IMR-90 (cell line): ENCODE measurements at places on chromosomes 16 and 17. TPM values are rescaled to one million over a fixed set of nuclear protein-coding genes. Genes with fewer than 3 reads are reported as not detected.

DNA sequence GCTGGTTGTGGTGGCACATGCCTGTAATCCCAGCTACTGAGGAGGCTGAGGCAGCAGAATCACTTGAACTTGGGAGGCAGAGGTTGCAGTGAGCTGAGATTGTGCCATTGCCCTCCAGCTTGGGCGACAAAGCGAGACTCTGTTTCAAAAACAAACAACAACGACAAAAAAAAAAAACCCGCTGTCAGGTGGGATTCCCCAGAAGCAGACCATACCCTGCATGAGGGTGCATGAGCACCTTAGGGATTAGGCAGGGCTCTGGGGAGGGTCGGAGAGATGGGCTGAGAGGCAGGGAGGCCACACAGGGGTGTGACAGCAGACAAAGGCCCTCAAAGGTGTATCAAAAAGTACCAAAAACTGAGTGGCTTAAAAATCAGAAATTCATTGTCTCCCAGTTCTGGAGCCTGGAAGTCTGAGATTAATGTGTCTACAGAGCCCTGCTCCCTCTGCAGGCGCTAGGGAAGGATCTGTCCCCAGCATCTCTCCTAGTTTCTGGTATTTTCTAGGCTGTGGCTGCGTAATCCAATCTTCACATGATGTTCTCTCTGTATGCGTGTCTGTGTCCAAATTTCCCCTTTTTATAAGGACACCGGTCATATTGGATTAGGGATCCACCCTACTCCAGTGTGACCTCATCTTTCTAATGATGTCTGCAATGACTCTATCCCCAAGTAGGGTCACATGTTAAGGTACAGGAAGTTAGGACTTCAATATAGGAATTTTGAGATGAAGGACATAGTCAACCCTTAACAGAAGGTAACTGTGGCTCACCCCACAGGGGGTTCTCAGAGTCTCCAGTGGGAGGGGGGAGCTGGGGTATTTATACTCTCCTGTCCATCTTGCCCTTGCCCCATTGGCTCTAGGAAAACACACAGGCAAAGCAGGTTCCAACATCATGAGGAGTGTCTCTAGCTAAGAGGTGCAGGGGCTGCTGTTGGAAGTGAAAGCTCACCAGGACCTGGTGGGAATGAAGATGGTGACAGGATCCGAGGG lies 13.6 kb upstream of the TVP23A start:
- H3K4me1 ChIP-seq: peaks cover 13% of the 10 kb centered on the region; the same call in 1 of the 2 replicates
- peaks cover 9% of the 10 kb centered on the region for H3K27me3 ChIP-seq
- H3K4me3 ChIP-seq: no peak overlapping the region
- no peaks in the 10 kb centered on the region for H3K36me3 ChIP-seq

DNA sequence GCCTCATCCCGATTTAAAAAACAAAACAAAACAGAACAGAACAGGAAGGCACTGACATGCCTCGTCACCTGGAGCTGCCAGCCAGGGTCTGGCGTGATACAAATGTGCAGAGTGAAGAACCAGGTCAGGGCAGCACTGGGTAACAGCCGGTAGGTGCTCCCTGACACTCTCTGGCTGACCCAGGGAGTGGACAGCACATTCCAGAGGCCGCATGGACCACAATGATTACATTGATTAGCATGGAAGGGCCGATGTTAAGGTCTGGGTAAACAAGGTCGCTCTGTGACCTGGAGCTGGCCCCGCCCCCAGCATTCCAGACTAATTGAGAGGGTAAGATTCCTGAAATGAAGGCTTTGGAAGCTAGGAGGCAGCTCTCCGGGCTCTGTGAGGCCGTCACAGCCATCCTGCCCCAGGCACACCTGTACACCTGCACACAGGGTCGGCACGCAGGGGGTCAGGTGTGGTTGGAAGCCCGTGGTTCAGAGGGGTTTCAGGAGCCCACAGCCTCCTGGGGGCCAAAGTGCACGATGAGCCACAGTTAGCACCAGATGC lies 21.4 kb downstream of the PIEZO1 start:
- no peak overlapping the region for H3K27ac ChIP-seq
- peaks cover 39% of the 10 kb centered on the region for H3K4me1 ChIP-seq
- DNase-seq: no peak
- no peaks in the 10 kb centered on the region for H3K27me3 ChIP-seq
- no peak overlapping the region for H3K4me3 ChIP-seq
- peaks cover 8% of the 10 kb centered on the region for H3K36me3 ChIP-seq

GRCh38 chr17:79377230-79377786 lies 233.5 kb downstream of the RBFOX3 start:
- H3K27ac ChIP-seq: no peak overlapping the region
- H3K4me1 ChIP-seq: no peaks in the 10 kb centered on the region
- no peak for DNase-seq
- no peak overlapping the region for H3K4me3 ChIP-seq

DNA sequence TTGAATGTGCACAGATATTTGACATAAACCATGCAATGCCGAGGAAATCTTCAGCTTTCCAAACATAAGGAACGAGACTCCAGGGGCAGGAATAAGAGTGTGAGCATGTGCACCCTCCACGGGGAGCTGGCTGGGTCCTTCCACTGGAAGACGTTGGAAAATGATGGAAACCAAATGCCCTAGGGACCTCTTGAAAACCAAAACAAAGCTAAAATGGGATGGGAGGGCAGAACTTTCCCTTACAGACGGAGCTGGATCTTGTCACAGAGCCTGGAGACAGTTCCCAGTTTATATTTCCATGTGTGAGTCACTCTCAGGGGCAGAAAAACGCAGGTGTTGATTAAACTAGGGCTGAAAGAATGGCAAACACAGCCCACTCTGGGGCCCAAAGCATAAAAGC lies 34.4 kb upstream of the DNAH17 start:
- H3K27me3 ChIP-seq: peaks cover 5% of the 10 kb centered on the region; the same call in 1 of the 2 replicates
- no peak overlapping the region for H3K4me3 ChIP-seq
- H3K27ac ChIP-seq: no peak overlapping the region
- peaks cover 8% of the 10 kb centered on the region; the same call in 1 of the 2 replicates for H3K4me1 ChIP-seq
- H3K36me3 ChIP-seq: no peaks in the 10 kb centered on the region
- peak; percentile 59 for DNase-seq

DNA sequence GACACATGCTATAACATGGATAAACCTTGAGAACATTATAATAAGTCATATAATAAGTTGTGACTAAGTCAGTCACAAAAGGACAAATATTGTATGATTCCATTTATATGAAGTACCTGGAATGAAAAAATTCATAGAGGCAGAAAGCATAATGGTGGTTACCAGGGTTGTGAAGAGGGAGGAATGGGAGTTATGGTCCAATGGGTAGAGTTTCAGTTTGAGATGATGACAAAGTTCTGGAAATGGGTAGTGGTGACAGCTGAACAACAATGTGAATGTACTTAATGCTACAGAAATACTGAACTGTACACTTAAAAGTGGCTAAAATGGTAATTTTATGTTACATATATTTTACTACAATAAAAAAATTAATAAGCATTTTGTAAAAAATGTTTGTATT lies 49.7 kb downstream of the MYO1D start:
- no peaks in the 10 kb centered on the region for H3K36me3 ChIP-seq
- H3K4me1 ChIP-seq: no peaks in the 10 kb centered on the region
- no peak overlapping the region for H3K27ac ChIP-seq
- peaks cover 4% of the 10 kb centered on the region for H3K27me3 ChIP-seq
- H3K4me3 ChIP-seq: no peak overlapping the region

DNA sequence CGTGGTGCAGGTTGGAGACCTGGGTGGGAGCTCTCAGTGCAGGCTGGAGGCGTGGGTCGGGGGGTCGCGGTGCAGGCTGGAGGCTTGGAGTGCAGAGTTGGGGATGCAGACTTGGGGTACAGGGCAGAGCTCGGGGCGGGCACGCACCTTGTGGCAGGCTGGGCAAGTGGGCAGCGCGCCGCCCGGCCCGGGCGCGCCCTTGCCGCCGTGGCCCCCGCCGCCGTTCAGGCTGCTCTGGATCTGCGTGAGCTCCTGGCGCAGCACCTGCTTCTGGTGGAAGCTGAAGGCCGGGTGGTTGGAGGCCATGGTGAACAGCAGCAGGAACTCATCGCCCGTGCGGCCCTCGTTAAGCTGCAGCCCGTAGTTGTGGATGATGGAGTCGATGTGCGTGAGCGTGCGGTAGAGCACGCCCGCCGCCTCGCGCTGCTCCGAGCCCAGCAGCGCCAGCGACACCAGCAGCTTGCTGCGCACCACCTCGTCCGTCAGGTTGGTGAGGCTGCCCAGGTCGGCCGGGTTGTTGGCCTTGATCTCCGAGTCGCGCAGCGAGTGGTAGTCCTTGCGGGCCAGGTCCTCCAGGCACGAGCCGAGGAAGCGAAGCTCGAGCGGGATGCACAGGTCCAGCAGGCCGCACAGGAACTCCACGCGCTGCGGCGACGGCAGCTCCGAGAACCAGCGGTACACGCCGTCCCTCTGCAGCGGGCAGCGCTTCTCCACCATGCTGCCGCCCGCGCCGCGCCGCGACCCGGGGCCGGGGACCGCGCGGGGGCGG lies 1.1 kb downstream of the ZCCHC14 start:
- peak; percentile 34 for DNase-seq
- H3K27ac ChIP-seq: 0 out of 2 replicates have a peak overlapping the region, but pooled peaks have one; percentile 7
- peaks cover 20% of the 10 kb centered on the region for H3K4me1 ChIP-seq
- H3K36me3 ChIP-seq: peaks cover 4% of the 10 kb centered on the region; the same call in 1 of the 2 replicates
- peak overlapping the region; percentile 67 for H3K4me3 ChIP-seq

GRCh38 chr16:30721606-30722005 lies 22.6 kb downstream of the SRCAP start:
- no peak overlapping the region for H3K4me3 ChIP-seq
- peak; percentile 16 for DNase-seq
- no peak overlapping the region for H3K27ac ChIP-seq
- no peaks in the 10 kb centered on the region for H3K4me1 ChIP-seq

DNA sequence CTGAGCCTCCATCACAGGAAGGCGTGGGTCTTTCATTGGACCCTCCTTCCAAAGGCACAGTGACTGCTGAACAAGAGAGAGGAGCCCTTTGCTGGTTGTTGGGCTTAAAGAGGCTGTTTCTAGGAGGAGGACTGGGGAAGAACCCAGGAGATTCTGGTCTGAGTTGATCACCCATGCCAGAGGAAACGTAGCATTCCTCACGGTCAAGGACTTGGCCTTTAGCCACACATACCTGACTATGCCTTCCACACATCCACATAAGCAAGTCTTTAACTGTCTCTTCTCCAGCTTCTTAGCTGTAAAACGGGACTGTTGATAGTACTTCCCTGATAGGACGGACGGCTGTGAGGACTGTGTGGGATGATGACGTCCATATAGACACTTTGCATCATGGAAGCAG lies 149.8 kb upstream of the IRX3 start:
- H3K27me3 ChIP-seq: no peaks in the 10 kb centered on the region
- H3K27ac ChIP-seq: no peak overlapping the region
- no peak overlapping the region for H3K4me3 ChIP-seq
- no peak for DNase-seq
- H3K4me1 ChIP-seq: no peaks in the 10 kb centered on the region

- no peak overlapping the region for H3K4me3 ChIP-seq
- no peak overlapping the region for H3K27ac ChIP-seq
- H3K27me3 ChIP-seq: peaks cover 20% of the 10 kb centered on the region
- no peaks in the 10 kb centered on the region for H3K36me3 ChIP-seq
- no peak for DNase-seq
Observed at GRCh38 chr16:802914-803753, 2.6 kb upstream of the GNG13 start.

- H3K27ac ChIP-seq: no peak overlapping the region
- peaks cover 25% of the 10 kb centered on the region for H3K27me3 ChIP-seq
- H3K36me3 ChIP-seq: no peaks in the 10 kb centered on the region
Observed at GRCh38 chr16:29775742-29776408, 2.2 kb upstream of the ZG16 start.

DNA sequence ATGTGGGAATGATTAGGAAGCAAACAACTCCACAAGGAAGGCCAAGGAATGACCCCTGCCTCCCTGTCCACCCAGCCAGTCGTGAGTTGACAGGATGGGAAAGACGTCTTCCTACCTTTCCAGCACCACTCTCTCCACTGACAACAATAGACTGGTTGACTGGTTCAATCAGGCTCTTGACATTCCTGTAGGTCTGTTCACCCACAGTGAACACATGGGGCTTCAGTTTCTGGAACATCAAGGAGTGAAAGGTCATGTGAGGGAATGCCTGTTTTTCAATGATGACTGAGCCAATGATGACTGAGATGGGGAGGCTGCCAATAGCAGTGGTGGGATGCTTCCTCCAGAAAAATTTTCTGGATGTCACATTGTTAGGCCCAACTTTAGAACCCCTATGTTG lies 9.6 kb downstream of the MYO19 start:
- H3K27me3 ChIP-seq: no peaks in the 10 kb centered on the region
- peaks cover 30% of the 10 kb centered on the region for H3K36me3 ChIP-seq
- H3K27ac ChIP-seq: no peak overlapping the region
- H3K4me1 ChIP-seq: no peaks in the 10 kb centered on the region
- peak; percentile 65 for DNase-seq
- H3K4me3 ChIP-seq: no peak overlapping the region

DNA sequence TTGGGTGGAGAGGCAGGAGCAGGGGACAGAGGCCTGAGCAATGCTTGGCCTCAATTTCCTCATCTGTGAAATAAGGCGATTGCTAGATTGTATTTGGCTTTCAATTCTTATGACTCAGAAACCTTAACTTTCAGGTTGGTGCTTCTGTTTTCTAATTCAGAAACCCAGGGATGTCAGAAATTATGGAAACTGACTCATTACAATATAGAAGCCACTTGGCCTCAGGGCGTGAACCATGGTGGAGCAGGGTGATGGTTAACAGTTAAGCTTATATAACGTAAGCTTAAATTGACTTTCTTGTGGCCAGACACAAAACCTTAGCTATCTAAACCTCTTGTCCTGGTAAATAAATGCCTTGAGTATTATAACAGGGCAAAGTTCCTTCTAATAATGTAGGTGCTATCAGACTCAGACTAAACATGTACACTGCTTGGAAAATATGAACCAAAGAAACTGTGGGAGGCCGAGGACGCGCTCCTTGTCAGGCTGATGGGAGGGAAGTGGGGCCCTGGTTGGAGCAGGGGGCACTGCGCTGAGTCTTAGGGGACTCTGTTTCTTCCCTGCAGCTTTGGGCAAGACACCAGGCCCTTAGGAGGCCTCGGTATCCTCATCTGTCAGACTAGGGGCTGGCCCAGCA lies 17.1 kb upstream of the SREBF1 start:
- no peaks in the 10 kb centered on the region for H3K27me3 ChIP-seq
- no peaks in the 10 kb centered on the region; the same call in 1 of the 2 replicates for H3K36me3 ChIP-seq
- H3K4me3 ChIP-seq: no peak overlapping the region
- no peak for DNase-seq
- H3K27ac ChIP-seq: no peak overlapping the region

CLEC3A gene
- not detected in 2 replicates for total RNA-seq

RBFOX1 gene
- total RNA-seq: not detected in 2 replicates

IRX3 gene
- not detected in 2 replicates for total RNA-seq

MATCAP1 gene
- 7.5 and 8.2 TPM in 2 replicates for total RNA-seq

KRT33A gene
- total RNA-seq: not detected in 2 replicates
